ENCODE measurements at places on chromosomes 5 and 9. TPM values are rescaled to one million over a fixed set of nuclear protein-coding genes. Genes with fewer than 3 reads are reported as not detected.

The IARS1 gene
- total RNA-seq = 175 TPM

The APBA1 gene
- 16.8 TPM for total RNA-seq

The HACD4 gene
- 3.0 TPM for total RNA-seq

The ELOVL7 gene
- not detected for total RNA-seq

The ARL14EPL gene
- not detected for total RNA-seq

The ARHGEF28 gene
- total RNA-seq = 9.1 TPM

The WHRN gene
- total RNA-seq = 4.1 TPM

The POC5 gene
- total RNA-seq = 4.4 TPM

The OCLN gene
- 0.85 TPM for total RNA-seq

DNA sequence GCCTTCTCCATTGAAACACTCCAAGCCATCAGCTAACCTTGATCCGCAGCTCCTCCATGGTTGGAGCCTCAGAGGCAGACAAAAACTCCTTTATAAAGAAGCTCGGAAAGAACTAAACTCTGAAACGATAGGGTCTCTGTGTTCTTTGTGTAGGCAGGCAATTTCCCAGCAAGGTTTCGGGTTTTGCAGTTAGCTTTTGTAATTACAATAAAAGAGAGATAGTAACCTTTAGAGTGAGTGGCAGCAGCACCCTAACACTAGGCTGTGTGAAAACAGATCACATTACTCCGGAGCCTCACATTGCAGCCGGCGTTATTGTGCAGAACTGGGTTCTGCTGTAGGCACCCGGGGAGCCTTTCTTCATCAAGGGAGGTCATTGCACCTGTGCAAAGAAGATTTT, 115.8 kb upstream of the MAP3K1 start:
- DNase-seq = no peak

DNA sequence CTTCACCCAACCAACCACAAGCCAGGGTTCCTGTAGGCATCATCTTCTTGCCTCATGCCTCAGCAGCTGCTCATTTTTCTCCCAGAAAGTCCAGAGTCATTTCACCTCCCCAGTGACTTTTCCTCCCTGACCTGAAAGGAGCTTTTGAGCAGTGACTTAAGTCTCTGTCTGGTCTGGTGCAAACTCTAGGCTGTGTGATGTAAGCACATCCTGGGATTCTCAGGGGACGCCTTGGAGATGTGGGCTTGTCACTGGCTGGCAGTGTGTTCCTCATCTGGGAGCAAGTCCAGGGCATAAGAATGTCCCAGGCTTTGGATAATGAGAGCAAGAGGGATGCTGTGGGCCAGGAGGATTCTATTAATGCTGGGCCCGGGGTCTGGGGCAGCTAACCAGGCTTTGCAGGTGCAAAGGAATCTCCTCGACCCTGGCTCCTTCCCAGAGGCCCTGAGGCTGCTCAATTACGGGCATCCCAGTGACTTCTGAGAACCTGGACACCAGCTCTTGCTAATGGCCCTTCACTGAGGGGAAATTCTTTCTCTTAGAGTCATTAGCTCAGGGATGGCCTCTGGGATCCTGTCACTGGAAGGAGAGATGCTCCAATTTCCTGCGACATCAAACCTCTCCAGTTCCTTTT, 211.0 kb upstream of the PANK3 start:
- DNase-seq = no peak

DNA sequence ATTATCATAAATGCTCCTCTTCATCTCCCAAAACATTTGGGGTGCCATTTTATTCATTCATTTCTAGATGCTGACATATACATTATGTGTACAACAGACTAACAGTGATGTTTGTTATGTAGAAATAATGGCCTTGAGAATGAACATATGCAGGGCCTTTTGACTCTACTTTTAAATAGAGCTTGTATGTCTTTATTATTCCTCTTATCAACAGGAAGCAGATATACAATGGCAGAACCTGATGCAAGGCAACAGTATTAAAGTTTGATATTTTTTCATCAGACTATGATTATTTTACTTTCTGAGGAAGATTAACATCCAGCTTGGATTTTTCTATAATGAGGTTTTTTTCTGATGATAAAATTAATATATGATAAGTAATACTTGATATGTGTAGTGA, 44.1 kb downstream of the SNX18 start:
- DNase-seq = no peak

- DNase-seq = no peak
Observed at GRCh38 chr5:33817301-33817700, 74.5 kb downstream of the ADAMTS12 start.

DNA sequence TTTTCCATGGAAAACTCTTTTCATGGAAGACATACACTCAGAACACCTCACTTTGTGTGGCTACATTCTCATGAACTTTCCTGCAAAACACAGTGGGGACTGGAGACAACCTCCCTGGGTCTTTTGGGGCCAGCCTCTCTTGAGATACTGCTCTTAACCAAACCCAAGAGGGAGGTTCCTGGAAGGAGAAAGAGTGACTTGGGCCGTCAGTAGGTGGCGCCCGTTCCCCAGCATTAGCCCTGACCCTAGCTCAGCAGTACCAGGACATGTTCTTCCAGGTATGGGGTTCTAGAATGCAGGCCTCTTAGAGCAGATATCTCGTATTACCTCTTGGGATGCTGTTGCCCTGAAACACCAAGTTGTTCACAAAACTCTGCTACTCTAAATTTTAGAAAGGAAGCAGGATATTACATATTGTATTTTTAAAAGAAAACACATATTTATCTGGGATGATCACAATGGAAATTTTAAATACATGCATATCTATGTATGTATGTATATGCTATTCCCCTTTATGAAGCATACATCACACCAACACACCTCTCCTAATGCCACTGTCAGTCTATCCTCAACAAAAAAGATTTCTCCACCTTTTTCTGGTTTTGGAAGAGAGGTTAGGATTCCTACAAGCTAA, 15.8 kb upstream of the GLIS3 start:
- DNase-seq = peak; percentile 67

DNA sequence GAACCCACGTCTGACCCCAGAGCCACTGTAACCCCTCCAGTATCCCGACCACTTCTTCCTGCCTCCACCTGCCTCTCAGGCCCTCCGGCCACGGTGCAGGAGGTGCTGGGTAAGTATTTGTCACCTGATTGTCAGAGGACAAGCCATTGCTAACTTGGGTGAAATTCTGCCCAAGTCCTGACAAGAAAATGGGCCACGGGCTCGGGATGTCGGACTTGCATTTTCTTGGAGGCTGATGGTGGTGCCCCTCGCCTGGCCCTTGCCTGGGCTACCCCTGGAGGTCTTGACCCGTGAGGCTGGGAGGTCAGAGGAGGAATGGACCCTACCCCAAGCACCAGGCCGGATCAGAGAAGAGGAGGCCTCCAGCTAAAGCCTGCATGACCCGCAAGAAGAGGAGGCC, 149.7 kb upstream of the COL5A1 start:
- no peak for DNase-seq

- no peak for DNase-seq
Observed at GRCh38 chr9:87029905-87030304, 82.6 kb upstream of the GAS1 start.

DNA sequence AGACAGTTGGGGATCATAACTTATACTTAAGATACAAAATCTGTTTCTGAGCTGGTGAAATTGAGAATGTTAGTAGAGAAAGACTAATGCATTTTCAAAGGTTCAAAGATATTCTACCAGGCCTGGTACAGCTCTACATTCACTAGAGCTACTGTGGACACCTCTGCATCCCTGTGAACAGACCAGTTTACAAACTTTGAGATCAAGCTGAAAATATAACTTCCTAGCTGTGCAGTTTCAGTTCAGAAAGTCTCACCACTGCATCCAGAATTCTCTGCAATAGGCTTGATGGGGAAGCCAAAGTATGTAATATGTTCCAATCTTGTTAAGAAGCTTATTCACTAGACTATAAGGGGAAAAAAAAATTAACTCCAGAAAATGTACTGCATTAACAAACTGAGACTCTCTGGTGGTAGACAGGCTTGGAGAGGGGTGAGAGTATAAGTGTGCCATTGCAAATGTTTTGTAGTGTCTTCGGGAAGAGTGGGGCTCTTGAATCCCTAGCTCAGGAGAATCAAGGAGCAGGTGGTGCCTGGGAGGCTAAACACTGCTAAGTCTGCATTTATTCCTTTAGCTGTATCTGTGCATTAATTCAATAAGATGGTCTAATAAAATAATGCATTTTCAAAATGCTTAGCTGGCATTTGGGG, 671.9 kb downstream of the NR2F1-AS1 start:
- no peak for DNase-seq

GRCh38 chr5:7315118-7315517, 80.8 kb upstream of the ADCY2 start:
- no peak for DNase-seq

DNA sequence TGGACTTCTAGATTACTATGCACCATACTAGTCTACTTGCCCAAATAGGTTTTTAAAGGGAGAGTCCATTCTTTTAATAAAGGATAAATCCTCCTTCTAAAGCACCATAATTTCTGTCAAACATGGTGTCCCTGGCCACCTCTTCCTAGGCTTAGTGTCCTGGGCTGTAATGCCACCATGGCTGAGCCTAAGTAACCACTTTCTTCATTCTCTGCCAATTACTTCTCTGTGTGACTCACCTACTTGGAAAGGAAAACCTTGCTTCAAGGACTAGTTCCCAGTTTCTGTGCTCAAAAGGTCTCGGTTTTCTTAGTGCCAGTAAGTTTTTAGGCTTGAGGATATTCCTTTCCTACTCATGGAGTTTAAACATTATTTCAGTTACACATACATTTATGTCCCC, 273.4 kb downstream of the DENND1A start:
- peak; percentile 21 for DNase-seq

- no peak for DNase-seq
Observed at GRCh38 chr5:170520372-170520771, 16.6 kb downstream of the KCNIP1 start.

GRCh38 chr5:133117166-133117911, 65.5 kb downstream of the HSPA4 start:
- no peak for DNase-seq

- no peak for DNase-seq
Observed at GRCh38 chr5:58025809-58026208, 434.1 kb downstream of the PLK2 start.

- DNase-seq = no peak
Observed at GRCh38 chr9:121455527-121456239, 44.0 kb downstream of the GGTA1 start.

DNA sequence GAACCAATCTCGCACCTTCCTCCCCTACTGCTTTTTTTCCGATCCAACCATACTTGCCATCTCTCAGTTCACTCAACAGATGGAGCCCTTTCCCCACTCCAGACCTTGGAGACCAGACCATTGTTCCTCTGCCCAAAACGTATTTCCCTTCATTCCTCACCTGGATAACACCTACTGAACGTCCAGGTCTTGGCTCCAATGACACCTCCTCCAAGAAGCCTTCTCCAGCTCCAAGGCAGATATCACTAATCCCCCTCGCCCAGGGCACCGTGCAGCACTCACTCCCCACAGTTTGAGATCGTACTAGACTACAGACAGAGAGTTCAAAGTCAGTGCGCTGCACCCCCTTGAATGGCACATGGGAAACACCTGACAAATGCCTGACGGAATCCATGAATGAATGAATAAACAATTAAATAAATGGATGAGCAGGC, 47.1 kb upstream of the AKNA start:
- DNase-seq = no peak

GRCh38 chr5:20287640-20288039, 299.6 kb upstream of the CDH18 start:
- DNase-seq = no peak

DNA sequence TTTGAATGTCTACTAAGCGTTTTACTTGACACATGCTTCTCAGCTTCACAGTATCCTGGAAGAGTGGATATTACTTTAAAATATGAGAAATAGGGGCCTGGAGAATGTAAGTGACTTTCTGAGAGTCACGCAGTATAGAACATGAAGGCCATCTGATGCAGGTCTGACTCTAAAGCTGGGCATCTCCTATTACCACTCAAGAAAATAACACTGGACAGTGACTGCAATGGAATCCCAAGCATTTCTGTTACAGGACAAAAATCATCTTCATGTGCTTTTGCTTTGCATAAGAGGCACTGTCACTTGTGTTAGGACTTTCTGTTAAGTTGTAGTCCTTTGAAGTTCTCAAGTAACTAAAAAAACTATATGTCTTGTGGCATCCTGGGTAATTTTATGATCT, 335.5 kb downstream of the FBXL7 start:
- DNase-seq = peak; percentile 54

GRCh38 chr9:75914002-75914401, 23.5 kb downstream of the PCSK5 start:
- DNase-seq = no peak

DNA sequence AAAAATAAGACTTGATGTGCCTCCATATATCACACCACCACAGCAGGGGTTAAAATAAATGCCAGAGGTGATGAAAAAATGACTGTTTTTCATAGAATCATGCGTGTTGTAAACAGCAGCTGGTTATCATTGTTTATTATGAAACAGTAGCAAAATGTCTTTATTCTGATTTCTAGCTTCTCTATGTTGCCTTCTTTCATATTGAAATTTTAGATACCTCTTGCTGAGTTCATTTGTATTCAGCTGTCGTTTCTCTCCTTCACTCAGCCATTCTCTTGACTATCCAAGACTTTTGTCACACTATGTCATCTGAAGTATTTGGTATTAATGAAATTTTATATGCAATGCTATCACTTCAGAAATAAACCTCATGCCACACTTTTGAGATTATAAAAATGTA, 465.0 kb downstream of the TAF11L14 start:
- no peak for DNase-seq

DNA sequence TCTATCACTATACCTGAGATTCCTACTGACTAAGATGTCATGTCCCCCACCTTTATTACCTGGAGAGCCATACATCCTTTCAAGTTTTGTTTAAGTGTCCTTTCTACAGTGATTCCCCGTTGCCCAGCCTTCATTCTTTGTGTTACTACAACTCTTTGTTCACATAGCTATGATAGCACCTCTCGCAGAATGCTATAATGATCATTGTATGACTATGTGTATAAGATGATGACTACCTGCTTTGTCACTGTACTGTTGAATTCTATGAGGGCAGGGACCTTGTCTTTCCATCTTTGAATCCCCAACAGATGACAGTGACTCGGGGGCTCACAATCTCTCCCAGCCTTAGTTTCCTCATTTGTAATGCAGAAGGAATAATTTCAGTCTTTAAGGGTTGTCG, 361.2 kb downstream of the NPR3 start:
- no peak for DNase-seq

DNA sequence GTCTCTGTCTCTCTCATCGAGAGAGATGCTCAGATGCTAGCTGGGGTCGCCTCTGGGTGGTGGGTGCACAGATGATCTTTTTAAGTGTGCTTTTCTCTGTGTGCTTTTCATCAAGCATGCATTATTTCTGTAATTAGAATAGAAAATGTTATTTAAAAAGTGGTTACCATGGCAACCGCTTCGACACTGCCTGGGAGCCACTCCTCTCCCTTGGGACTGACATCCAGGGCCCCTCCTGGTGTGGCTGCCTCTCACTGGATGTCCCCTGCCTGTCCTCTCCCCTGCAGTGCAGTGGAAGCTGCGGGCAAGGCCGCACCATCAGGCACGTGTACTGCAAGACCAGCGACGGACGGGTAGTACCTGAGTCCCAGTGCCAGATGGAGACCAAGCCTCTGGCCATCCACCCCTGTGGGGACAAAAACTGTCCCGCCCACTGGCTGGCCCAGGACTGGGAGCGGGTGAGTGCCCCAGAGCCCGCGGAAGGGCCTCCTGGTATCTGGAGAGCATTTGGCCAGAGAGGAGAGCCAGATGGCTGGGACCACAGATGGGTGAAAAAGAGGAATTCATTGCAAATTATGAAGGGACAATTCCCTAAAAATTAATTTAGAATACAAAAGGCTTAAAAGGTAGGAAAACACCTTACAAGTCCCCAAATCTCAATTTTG, 34.7 kb downstream of the ADAMTSL2 start:
- DNase-seq = no peak

GRCh38 chr9:5449521-5450358, 602 bp upstream of the CD274 start:
- DNase-seq = no peak

- DNase-seq = no peak
Observed at GRCh38 chr5:141879941-141880738, 1.9 kb upstream of the PCDH1 start.

All from HFFc6 (cell line).